ENCODE measurements at places on chromosomes 12 and 14.

DNA sequence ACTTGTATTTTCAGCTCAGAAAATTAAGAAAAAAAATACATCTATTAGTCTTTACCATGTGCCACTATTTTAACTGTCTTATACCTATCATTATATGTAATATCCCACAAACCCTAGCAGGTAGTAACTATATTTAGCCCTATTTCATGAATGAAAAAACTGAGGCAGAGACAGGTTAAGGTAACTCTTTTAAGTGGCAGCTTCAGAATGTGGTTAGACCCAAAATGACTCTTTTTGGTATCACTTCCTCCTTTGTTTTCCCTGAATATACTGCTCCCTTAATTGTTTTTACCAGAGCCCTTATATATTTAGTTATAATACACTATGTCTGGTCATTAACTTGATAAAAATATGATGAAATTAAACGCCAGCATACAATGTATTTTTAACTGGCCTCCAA lies 235.6 kb upstream of the RPL10L start:
- DNase-seq, result no peak

DNA sequence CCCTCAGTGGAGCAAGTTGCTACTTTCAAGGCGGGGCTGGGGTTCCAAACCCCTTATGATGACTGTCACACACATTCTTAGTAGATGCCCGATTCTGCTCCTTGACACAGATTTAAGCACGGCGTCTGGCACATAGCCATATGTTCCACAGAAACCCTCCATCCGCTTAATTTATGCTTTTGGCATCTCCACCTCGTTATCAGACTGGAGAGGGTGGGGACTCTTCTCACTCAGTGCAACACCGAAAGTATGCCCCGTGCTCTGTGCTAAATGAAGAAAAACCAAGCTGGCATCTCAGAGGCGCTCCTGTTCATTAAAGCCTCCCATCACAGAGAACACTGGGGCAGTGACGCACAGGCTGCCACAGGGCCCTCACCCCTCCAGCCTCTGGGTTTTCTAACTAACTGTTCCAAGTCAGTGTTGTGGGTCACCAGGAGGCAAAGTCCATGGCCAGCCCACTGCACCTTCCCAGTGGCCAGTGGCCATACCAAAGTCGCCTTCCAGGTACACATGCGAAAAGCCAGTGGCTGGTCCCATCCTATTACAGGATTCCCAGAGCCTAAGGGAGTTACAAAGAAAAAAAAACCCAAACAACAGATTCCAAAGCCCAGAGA lies 27.3 kb downstream of the CCDC88C start:
- DNase-seq, result no peak

- no peak for DNase-seq
Observed at GRCh38 chr12:83473408-83474095, 786.8 kb downstream of the TMTC2 start.

DNA sequence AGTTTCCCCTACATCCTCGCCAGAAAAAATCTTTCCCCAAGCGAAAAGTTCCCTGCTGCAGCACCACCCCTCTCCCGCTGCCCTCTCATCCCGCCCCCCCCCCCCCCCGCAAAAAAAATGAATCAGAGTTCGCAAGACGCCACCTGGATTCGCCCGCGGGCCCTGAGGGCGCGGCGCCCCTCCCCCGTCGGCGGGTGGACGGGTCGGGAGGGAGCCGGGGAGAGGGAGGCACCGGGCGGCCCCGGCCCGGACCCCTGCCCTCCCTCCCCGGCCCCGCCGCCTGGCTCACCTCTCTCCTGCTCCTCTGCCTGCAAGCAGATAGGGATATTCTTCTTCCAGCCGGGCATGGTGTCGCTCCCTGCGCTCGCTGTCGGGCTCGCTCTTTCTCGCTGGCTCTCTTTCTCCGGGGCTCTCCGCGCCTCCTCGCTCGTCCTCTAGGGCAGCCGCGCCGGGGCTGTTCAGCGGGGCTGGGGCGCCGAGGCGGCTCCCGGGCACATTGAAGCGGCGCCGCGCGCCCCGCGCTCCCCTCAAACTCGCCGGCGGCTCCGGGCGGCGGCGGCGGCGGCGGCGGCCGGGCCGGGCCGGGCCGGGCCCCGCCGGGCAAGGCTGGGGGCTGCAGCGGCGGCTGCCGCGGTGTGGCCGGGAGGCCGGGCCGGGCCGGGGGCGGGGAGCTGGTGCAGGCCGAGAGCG lies 200.3 kb upstream of the CAND1 start:
- no peak for DNase-seq

DNA sequence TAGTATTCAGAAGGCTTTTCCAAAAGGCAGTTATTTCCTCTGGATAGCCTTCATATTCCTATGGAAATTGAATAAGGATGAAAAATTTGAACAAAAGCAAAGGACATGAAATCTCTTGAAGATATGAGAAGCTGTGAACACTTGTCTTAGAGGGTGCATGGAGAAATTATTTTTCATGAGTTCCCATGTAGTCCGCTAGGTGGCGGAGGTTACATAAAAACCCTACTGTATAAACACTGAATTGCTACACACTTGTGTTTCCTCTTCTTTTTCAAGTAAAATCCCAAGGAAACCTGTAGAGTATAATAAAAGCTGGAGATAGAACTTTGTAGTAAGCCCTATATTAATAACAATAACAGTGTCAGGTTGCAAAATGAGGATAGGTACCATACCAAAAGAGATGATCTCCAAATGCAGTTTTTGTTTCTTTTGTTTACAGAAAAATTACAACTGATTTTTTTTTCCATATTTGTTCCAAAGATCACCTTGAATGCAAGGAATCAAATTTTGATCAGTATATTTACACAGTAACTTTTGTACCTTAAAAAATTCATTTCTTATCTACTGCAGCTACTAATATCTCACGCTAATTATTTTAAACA lies 37.8 kb upstream of the OR4E1 start:
- no peak for DNase-seq

DNA sequence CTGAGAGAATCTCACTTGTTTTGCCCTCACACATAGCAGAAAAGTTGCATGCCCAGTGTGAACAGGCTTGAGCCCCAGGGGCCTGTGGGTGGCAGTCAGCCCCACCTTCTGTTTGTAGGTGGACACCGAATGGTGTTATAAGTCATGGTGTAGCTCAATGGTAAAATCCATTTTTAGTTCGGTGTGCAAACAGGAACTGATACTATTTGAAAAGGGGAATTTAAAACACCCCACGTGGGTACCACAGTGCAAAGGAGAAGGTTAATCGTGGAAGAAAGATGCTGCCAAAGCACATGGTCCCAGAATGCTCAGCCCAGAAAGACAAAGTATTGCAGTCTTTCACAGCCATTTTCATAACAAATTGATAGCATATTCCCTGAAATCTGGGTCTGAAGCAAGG lies 71.8 kb upstream of the GZMB start:
- DNase-seq, result no peak

DNA sequence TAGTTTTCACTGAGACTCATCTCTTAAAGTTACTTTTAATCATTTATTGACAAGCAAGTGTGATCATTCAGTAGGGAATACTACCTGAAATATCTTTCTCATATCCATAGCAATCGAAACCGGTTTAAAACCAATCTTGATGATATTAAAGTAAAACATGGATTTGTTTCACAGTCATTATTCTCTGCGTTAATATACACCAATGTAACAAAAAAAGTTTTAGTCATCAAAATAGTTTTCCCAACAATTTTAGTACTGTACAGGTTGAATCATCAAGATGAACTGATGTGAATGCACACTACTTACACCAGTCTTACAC lies 137.0 kb upstream of the KRAS start:
- DNase-seq, result no peak

DNA sequence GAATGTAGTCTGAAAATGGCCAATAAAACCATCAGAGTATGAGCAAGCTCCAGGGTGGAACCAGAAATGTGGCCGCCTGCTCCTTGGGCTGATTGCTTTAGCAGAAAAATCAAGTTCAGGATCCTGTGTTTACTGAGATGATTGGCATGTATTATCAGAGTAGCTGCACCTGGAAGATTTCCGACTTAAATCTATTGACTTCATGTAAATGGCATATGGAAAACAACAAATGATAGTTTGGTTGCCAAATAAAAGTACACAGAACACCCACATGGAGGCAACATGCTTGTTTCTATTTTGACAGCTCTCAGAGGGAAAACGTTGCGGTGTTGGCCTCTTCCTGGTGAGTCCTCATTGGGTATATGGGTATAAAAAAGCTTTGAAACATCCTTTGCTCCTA lies 31.3 kb downstream of the SOCS2 start:
- no peak for DNase-seq

GRCh38 chr12:700016-700415 lies 36.8 kb upstream of the NINJ2 start:
- no peak for DNase-seq

DNA sequence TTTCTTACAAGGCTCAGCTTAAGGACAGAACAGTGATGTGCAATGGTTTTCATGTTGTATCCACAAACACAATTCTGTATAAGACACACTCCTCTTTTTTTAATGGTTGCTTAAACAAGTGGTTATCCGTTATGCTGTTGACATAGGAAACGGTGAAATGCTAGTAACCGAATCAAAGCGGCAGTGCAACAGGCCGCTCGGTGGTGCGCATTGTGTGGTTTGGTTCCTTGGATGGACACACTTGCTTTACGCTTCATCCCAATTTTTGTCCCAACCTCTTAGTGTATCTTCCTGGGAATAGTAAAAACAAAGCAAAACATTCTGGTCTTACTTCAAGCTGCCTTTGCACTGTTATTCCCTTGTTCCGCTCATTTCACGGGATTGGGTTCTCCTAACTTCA lies 650 bp upstream of the PTGER2 start:
- no peak for DNase-seq

DNA sequence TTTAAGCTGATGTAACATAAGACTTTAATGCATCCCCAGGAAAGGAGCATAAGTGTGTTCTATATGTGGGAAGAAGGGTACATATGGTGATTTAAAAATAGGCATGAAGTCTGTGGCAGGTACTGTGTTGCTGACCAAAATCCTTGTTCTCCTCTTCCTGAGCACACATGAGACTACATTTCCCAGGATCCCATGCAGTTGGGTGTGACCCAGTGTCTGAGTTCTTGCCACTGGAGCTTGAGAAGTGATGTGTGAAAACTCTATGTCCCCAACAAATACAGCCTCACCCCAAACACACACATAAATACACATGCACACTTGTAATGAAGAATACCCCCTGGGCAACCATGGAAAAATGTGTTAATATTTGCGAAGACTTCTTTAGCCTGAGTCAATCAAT lies 8.5 kb upstream of the SMIM10L1 start:
- DNase-seq, result no peak

GRCh38 chr12:56346675-56347074 lies 8.0 kb downstream of the IL23A start:
- no peak for DNase-seq

GRCh38 chr14:101241807-101242278 lies 319.5 kb upstream of the DIO3 start:
- no peak for DNase-seq

- DNase-seq, result no peak
Observed at GRCh38 chr14:100059438-100059781, 5.8 kb upstream of the EVL start.

- no peak for DNase-seq
Observed at GRCh38 chr14:91911474-91912032, 35.9 kb downstream of the FBLN5 start.

DNA sequence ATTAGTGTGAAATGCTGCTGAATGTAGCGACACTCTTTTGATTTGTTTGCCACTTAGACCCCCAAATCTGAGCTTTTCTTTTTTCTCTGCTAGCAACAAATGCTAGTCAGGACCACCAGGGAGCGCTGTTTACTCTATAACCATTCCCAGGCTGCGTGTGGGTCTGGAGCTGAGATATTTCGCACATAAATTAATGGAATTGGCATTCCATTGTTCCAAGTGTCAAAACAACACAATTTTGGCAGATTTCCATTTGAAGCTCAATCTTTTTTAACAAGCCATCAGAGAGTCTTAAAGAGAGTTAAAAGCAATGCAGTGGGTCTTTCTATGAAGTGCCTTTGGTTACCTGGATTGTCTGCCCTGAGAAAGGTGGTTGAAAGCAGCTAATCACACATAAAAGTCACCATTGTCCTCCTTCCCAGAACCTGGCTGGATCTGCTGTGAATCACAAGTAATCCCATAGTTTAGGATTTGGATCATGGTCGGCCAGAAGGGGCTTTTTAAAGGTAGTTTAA lies 7.4 kb upstream of the TMEM132C start:
- no peak for DNase-seq

GRCh38 chr12:10102322-10102721 lies 3.5 kb upstream of the CLEC1A start:
- DNase-seq, result no peak

- DNase-seq, result no peak
Observed at GRCh38 chr14:94484481-94484880, 8.5 kb upstream of the SERPINA9 start.

GRCh38 chr12:78470354-78471195 lies 394.0 kb upstream of the SYT1 start:
- DNase-seq, result no peak

GRCh38 chr14:91899213-91899612 lies 31.9 kb upstream of the TC2N start:
- no peak for DNase-seq

- DNase-seq, result no peak
Observed at GRCh38 chr12:51388069-51388799, 3.0 kb downstream of the GALNT6 start.

DNA sequence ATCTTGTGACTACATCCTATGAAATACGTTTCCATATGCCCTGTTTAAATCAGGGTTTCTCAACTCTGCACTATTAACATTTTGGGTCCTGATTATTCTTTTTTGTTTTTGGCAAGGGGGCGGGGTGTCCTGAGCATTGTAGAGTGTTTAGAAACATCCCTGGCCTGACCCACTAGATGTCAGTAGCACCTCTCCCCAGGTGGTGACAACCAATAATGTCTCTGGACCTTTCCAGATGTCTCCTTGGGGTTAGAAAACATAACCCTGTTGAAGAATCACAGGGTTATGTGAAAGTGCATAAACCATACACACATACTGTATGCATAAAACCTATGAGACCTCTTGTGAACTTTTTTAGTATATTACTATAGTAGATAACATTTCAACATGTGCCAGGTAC lies 1.4 kb downstream of the ACAD10 start:
- DNase-seq, result no peak

- no peak for DNase-seq
Observed at GRCh38 chr14:37602605-37603453, 7.4 kb downstream of the TTC6 start.

- no peak for DNase-seq
Observed at GRCh38 chr14:105861985-105862465, 335.6 kb downstream of the TMEM121 start.

- peak; percentile 7 for DNase-seq
Observed at GRCh38 chr12:122174155-122174845, at the start of gene IL31. Gene IL31, minus strand, starts transcription at chr12:122174221. Its CDS starts 49 bp downstream, at chr12:122174172.

DNA sequence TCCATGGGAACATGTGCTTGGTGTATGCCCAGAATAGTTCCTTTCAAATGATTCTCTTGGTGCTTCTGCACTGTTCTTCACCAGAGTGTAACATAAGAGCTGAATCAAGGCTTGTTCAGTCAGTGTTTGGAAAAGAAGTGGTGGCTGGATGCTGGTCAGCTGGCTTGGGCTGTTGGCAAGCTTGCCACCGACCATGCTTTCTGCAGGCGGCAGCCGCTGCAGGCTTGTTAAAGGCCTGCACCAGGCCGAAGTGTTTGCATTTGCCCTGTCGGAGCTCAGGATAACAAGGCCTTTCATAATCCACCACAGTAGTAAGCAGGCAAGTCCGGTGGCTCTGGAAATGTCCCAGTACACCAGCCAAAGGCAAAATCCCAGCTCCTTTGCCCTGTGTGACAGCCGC lies 26.9 kb downstream of the DAAM1 start:
- DNase-seq, result no peak
